Effector memory CD4-positive, alpha-beta T cell (primary cell): ENCODE measurements at places on chromosomes 11 and 22.

DNA sequence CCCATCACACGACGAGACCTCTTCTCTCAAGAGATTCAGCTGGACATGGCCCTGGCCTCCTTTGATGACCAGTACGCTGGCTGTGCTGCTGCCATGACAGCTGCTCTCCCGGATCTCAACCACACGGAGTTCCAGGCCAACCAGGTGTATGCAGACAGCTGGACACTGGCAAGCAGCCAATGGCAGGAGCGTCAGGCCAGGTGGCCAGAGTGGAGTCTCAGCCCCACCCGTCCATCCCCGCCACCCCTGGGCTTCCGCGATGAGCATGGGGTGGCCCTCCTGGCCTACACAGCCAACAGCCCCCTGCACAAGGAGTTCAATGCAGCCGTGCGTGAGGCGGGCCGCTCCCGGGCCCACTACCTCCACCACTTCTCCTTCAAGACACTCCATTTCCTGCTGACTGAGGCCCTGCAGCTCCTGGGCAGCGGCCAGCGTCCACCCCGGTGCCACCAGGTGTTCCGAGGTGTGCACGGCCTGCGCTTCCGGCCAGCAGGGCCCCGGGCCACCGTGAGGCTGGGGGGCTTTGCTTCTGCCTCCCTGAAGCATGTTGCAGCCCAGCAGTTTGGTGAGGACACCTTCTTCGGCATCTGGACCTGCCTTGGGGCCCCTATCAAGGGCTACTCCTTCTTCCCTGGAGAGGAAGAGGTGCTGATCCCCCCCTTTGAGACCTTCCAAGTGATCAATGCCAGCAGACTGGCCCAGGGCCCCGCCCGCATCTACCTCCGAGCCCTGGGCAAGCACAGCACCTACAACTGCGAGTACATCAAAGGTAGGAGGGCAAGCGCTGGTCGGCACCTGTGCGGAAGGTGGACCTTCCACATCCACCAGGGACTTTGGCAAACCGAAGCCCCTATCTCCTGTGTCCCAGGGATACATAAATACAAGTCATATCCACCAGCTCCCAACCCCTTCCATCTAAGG is 11.3 kb downstream of the CHRNA10 start:
- DNase-seq: no peak
- H3K4me3 ChIP-seq: no peak overlapping the region
- H3K27ac ChIP-seq: no peak overlapping the region
- peaks cover under 1% of the 10 kb centered on the region for H3K27me3 ChIP-seq

GRCh38 chr11:27949951-27950738 is 157.8 kb downstream of the KIF18A start:
- H3K36me3 ChIP-seq: no peaks in the 10 kb centered on the region
- no peaks in the 10 kb centered on the region for H3K27me3 ChIP-seq
- no peaks in the 10 kb centered on the region for H3K4me1 ChIP-seq

DNA sequence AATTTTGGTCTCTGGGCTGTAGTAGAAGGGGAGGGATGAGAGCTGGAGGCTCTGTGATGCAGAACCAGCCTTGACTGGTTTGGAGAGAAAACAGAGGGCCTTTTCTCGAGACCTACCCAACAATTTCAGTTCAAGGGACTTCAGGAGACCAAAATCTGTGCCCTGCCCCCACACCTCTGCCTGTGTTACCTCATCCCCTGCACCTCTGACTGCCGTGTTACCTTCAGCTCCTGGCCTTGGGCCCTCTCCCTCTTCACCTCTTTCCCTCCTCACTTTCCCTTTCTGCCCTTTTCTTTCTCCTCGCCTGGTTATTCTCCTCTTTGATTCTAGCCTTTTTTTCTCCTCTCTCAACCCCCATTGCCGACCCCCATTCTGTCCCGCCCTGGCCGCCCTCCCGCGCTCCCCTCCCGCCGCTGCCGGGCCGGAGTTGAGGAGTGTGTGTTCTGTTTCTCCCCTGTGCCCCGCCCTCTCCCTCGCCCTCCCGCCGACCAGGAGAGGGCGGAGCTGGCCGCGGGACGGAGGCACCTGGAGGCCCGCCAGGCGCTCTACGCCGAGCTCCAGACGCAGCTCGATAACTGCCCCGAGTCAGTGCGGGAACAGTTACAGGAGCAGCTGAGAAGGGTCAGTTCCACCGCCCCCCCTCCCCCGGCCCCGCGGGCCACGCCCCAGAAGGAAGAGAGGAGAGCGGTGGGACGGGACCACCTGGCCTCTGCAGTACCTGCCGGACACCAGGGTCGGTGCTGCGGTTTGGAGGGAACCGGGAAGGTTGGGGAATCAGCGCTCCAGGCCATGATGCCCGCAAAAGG is 27.2 kb downstream of the PHLDB1 start:
- DNase-seq: no peak
- H3K36me3 ChIP-seq: no peaks in the 10 kb centered on the region
- H3K4me1 ChIP-seq: no peaks in the 10 kb centered on the region
- no peak overlapping the region for H3K4me3 ChIP-seq
- H3K27ac ChIP-seq: no peak overlapping the region
- no peaks in the 10 kb centered on the region for H3K27me3 ChIP-seq

DNA sequence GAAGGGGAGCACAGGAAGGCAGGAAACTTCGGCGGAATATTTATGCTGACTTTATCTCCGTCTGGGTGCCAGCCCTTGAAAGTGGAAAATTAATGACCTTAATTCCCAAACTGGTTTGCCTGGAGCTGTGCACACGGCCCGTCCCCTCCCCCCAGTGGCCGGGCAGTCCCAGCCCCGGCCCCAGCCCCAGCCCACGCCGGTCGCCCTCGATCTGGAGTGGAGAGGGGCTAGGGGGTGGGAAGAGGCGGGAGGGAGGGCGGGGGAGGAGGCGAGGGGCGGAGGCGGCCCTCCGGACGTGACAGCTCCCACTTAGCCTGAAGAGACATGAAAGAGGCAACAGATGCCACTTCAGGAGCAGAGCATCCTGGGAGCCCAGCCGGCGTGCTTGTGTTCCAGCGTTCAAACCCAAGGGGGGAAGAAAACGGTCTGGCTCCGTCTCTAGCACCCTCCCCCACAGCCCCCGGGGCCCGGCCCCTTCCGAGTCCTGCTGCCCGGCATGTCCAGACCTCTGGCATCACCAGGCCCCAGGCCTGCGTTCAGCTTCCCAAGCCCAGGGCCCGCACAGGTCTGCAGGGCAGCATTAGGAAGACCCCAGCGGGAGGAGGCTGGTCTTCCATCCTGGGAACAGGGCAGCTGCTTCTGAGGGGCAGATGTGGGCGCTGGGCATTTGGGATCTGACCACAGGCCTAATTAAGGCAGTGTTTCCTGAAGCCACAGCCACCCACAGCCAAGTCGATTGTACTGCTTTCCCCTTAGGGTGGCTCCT is 20.0 kb upstream of the LMO1 start:
- DNase-seq: no peak
- H3K36me3 ChIP-seq: no peaks in the 10 kb centered on the region
- H3K27me3 ChIP-seq: no peaks in the 10 kb centered on the region
- no peak overlapping the region for H3K4me3 ChIP-seq
- no peaks in the 10 kb centered on the region for H3K4me1 ChIP-seq
- no peak overlapping the region for H3K27ac ChIP-seq

GRCh38 chr22:35140879-35141745 is 75.2 kb downstream of the ISX start:
- no peaks in the 10 kb centered on the region for H3K36me3 ChIP-seq
- no peaks in the 10 kb centered on the region for H3K4me1 ChIP-seq
- H3K4me3 ChIP-seq: no peak overlapping the region
- DNase-seq: no peak
- no peak overlapping the region for H3K27ac ChIP-seq

DNA sequence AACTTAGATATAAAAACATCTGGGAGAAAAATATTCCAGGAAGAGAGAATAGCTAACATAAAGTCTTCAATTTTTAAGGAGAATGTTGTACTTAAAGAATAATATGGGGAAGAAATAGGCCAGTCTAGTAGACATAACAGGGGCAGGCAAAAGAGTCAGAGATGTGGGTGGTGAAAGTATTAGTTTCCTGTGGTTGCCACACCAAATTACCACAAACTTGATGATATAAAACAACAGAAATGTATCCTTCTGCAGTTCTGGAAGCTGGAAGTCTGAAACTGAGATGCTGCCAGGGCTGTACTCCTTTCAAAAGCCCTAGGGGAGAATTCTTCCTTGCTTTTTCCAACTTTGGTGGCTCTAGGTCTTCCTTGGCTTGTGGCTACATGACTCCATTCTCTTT is 1309.7 kb downstream of the LRRC4C start:
- DNase-seq: no peak
- no peak overlapping the region for H3K4me3 ChIP-seq
- H3K36me3 ChIP-seq: no peaks in the 10 kb centered on the region
- H3K27ac ChIP-seq: no peak overlapping the region
- H3K27me3 ChIP-seq: no peaks in the 10 kb centered on the region

DNA sequence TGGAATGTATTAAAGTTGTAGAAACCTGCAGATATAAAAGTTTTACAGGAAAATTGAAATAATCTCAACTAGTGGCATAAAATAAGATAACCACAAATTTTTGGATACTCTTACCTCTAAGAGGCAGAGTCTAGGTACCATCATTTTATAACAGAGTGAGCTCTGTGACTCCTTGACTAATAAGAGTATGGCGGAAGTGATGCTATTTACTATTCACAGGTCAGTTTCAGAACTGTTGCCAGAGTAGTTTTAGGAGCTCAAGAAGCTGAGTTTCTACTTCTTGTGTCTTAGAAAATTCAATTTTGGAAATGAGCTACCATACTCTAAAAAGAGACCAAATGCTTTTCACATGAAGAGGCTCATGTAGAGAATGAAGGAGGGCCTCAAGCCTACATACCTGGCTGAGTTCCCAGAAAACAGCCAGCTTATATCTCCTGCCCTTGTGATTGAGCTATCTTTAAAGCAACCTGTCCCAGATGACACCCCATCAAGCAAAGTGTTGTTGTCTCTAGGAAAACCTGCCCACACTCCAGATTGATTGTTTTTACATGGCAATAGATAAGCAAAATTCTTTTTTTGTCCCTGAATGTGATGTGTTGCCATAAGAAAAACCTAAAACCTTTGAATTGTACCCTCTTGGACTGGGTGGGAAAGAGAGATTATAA is 712.8 kb upstream of the CNTN5 start:
- H3K27me3 ChIP-seq: no peaks in the 10 kb centered on the region
- H3K4me1 ChIP-seq: no peaks in the 10 kb centered on the region
- DNase-seq: no peak

DNA sequence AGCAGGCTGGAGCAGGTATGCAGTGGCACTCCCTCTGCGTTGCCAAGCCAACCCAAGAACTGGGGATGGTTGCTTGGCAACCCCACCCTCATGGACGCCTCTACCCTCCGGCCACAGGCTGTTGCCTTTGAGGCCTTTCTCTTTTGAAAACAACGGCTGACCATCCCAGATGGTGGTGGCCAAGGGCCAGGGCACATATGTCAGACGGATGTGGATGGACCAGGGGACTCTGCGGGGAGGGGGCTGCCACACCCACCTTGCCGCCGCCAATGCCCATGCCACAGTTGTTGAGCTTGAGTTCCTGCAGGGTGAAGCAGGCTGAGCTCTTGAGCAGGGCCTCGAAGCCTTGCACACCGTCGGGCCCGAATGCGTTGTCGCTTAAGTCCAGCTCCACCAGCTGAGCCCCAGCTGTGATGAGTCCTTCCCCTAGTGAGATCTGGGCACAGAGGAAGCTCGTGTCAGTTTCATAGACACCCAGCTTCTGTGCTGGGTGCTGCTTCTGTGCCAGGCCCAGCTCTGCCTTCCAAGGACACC is 21.5 kb downstream of the RANGAP1 start:
- peaks cover 86% of the 10 kb centered on the region for H3K36me3 ChIP-seq
- no peak for DNase-seq
- H3K4me1 ChIP-seq: no peaks in the 10 kb centered on the region

GRCh38 chr11:12717851-12718291 is 43.6 kb downstream of the TEAD1 start:
- H3K4me1 ChIP-seq: peaks cover 5% of the 10 kb centered on the region
- peaks cover 2% of the 10 kb centered on the region for H3K27me3 ChIP-seq
- peak; percentile 36 for DNase-seq
- no peaks in the 10 kb centered on the region for H3K36me3 ChIP-seq
- no peak overlapping the region for H3K27ac ChIP-seq

DNA sequence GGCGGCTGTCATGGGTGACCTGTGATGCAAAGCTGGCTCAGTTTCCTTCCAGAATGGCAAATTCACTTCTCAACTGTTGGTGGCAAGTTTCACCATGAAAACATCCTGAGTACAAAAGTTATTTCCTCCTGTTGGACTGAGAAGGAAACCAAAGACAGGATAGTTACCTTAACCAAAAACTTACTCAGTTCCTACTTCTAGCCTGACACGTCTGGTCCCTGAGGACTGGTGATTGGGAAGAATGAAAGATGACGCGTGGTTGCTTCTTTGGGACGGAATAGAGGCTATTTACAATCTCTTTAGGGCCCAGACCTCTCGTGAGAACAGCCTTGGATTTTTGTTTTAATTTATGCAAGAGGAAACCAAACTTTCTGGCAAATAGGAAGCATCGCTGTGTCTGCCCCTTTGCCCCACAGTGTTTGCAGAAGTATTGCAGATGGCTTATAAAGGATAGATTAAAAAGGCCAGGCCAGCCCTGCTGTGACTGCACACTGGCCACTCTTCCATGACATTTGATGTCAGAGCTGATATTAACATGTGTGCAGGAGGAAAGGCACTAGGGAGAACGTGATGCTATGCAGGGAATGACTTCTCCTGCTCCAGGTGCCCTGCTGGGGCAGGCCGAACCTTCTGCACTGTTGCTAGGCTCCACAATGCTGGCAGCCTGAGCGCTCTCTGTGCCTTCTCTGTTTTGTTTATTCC is 7.6 kb downstream of the VPS26B start:
- H3K27me3 ChIP-seq: no peaks in the 10 kb centered on the region
- H3K4me1 ChIP-seq: peaks cover 22% of the 10 kb centered on the region
- no peak for DNase-seq
- no peak overlapping the region for H3K27ac ChIP-seq

DNA sequence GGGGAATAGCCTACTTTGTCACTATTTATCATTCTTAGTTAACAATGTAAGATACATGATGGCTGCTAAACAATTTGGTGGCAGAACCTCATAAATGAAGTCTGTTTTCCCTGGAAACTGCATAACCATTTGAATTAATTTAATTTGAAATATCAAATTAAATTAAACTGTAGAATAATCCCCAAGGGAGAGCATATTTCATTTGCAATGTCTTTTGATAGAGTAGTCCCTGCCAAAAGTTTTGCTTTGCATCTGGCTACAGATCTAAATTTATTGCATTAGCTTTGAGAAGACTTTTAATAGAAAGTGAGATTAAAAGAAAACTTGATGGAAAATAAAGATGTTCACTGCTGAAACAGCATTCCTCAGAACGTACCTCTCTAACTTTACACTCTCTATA is 246.6 kb downstream of the KIRREL3 start:
- no peak overlapping the region for H3K27ac ChIP-seq
- H3K36me3 ChIP-seq: no peaks in the 10 kb centered on the region
- H3K4me3 ChIP-seq: no peak overlapping the region

- no peak for DNase-seq
- no peaks in the 10 kb centered on the region for H3K4me1 ChIP-seq
- no peaks in the 10 kb centered on the region for H3K27me3 ChIP-seq
- no peak within 1 kb of the TSS for H3K4me3 ChIP-seq
- H3K36me3 ChIP-seq: no peaks in the 10 kb centered on the region
- H3K27ac ChIP-seq: no peak within 1 kb of the TSS
Observed at GRCh38 chr11:68010090-68011041, at the start of gene ALDH3B1. ALDH3B1 (plus strand) TSS chr11:68010327; CDS start chr11:68015298, 4,971 bp downstream.

GRCh38 chr11:102438311-102439062 is 14.1 kb downstream of the TMEM123 start:
- no peak overlapping the region for H3K27ac ChIP-seq
- no peak overlapping the region for H3K4me3 ChIP-seq
- no peaks in the 10 kb centered on the region for H3K27me3 ChIP-seq
- H3K4me1 ChIP-seq: peaks cover 13% of the 10 kb centered on the region
- H3K36me3 ChIP-seq: peaks cover 15% of the 10 kb centered on the region

GRCh38 chr11:108224366-108224765 is 1.5 kb downstream of the ATM start:
- peaks cover 9% of the 10 kb centered on the region for H3K36me3 ChIP-seq
- peak overlapping the region; percentile 67 for H3K4me3 ChIP-seq
- no peak for DNase-seq
- H3K27me3 ChIP-seq: no peaks in the 10 kb centered on the region
- H3K27ac ChIP-seq: peak overlapping the region; percentile 99
- H3K4me1 ChIP-seq: peaks cover 18% of the 10 kb centered on the region
